NCI-H2171 treated with DMSO at 0.1 percent for 48 hours (cell line): ENCODE measurements at places on chromosomes 7 and 10.

DNA sequence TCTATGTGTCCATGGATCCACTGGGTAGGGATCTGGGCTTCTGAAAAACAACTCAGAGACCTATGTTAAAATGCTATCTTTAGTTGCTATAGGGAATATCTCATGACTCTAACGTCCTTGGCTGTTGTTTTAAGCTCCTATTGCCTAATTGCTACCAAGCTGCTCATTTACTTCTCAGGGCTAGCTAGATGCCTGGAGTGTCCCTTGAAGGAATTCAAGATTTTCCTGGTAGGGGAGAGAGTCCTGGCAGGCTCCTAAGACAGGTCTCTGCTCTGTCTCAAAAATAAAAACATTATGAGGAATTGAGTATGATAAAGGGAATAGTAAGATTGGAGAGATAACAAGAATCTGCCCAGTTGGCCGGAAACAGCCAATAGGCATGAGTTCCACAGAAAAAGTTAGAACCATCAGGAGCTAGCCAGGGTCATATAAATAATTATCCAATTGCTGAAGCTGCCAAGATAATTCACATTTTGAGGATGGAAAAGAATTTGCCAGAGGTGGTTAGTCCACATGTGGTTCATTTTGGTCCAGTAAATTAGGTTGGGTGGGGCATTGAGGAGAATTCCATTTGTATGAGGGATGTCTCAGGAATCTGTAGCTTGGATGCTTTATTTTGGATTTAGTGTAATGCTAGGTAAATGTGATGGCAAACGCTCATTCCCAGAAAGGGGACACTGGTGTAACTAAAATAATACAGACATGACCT lies 362.7 kb upstream of the VSTM2A start:
- no peak for DNase-seq

DNA sequence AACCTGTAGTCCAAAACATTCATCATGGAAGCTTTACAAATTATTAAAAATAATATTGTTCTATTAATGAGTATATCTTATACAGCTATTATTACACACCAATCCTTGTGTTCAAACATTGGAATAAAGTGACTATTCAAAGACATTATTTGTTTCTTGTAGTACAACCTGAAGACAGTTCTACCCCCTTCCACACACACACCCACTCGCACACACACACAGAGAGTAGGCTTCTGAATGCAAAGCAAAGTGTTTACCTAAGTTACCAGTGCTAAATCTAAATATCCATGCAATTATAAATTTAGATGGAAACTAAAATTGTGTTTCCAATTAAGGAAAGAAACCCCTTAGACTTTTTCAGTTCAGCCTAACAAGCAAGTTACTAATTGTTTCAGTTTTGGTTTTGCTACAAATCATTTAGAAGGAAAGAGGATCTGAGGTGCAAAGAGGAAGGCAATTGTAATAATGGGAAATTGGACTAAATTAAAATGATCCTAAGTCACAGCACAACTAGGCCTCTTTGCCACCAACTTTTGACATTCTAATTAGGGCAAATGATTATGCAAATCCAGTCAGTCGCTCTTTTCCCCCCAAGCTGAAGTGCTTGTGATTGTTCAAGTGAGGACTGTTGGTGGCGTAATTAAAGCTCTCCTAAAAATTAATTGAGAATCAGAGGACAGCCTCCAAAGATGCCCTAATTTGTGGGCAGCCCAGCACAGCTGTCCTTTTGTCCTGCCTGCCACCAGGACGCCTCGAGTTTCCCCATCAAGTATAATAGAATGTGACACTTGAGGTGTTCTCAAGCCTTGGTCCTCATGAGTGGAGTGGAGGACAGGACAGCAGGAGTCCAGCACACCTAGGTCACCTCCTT lies 19.9 kb upstream of the ATOH7 start:
- DNase-seq: no peak

GRCh38 chr7:67625257-67625737 lies 628.7 kb downstream of the TYW1 start:
- peak; percentile 92 for DNase-seq

DNA sequence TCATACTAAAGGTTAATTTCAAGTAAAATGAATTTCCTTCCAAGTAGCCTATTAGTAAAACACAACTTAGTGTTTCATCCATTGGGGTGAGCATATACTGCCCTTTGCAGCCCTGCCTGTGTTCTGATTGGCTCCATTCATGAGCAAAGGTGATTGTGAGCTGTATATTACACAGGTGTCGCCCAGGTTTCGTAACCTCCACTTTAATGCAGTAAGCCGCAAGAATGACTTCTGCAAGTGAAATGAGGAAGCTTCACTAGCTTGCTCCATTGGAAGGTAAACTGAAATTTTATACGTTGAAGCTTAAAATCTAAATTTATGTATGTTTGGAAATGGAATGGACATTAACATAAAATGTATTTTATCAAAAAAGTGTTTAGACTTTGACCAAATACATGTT lies 24.4 kb downstream of the MTURN start:
- DNase-seq: no peak

DNA sequence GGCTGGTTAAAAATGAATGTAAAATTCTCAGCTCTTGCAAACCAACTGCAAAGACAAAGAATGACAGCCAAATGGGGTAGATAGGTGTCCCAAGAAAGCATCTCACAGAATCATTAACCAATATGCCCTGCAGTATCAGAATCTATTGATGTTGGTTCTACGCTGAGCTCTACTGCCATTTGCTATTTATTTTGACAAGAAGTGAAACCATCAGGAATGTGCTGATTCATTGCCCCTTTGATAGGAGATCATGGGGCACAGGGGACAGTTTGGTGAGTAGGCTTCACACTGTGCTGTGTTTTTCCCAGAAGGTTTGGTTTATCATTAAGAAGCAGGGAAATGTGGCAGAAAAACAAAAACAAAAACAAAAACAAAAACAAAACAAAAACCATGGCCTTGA lies 19.4 kb upstream of the CDC14C start:
- no peak for DNase-seq

DNA sequence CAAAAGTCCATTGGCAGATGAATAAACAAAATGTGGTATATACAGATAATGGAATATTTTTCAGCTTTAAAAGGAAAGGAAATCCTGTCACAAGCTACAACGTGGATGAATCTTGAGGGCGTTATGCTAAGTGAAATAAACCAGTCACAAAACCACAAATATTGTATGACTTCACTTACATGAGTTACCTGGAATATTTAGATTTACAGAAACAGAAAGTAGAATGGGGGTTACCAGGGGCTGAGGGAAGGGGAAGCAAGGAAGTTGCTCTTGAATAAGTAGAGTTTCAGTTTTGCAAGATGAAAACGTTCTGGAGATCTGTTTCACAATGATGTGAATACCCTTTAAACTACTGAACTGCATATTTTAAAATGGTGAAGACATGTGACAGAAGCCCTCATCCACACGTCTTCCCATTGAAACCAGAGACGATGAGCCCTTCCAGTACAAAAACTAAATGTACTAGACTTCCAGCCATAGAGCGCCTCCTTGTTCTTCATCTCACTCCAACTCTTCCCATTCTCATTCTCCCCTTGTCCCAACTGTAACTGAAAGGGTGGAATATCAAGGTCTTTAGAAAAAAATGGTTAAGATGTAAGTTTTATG lies 62.4 kb downstream of the MICU1 start:
- DNase-seq: no peak

DNA sequence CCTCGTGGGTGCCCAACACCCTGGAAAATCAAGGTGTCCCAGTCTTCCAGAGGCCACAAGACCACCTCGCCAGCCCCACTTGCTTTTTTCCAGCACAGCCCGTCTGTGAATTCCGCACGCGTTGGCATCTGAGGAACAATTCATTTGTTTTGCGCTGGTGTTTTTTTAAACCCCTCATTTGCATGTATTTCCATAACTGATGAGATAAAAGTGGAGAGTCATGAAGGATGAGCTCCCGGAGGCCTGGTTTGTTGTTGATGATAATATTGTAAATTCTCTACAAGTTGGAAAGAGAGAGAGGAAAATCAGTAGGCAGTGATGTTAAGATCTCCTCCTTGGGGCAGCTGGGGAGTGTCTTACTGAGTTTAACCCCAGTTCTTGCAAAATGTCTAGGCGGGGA lies 34.6 kb downstream of the SLC29A3 start:
- DNase-seq: no peak

DNA sequence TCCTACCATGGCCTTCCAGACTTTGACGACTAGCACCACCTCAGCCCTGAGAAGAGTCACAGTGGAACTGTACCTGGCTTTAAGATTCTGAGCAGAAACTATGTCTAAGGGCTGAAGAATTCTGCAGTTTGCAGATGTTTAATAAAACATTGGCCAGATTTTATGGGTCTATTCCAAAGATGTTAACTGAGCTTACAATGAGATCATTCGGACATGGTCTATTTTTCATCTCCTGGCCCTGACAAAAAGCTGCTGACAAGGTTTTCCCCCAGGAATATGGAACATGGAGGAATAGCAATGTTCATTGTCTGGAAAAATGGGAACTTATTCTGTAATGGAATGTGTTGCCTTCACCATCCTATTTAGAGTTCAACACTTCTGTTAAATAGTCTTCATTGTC lies 66.4 kb downstream of the PTF1A start:
- DNase-seq: no peak

DNA sequence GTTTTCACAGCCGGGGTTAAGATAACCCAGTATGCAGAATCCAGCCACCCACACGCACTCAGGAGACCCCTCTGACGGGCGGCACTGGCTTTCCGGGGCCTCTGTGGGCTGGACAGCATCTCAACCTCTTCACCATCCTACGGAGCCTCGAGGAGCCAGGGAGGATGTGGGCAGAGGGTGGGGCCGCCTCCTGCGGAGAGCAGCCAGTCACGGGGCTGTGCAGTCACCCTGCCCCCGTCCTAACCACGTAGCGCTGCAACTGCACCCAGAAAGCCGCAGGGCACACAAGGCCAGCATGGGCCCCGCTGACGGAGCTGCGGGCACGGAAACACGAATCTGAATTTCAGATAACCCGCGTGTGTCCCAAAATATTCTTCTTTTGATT lies 270.3 kb downstream of the ELFN1 start:
- no peak for DNase-seq

GRCh38 chr10:86164174-86164774 lies 202.3 kb downstream of the GRID1 start:
- no peak for DNase-seq

GRCh38 chr7:149496642-149497391 lies 792 bp downstream of the ZNF746 start:
- no peak for DNase-seq
